PC-9 (cell line): ENCODE measurements at places on chromosomes 3 and 15.
A peak's percentile ranks its signal among the peaks of the same experiment; 100 is the strongest.

GRCh38 chr15:82852941-82853561, 43.6 kb downstream of the WHAMM start:
- no peak for DNase-seq

- peak; percentile 86 for DNase-seq
These were observed 44.4 kb upstream of the SPTSSB start for GRCh38 chr3:161415506-161416231.

- peak; percentile 63 for DNase-seq
These were observed 398.3 kb downstream of the MFSD1 start for GRCh38 chr3:159200176-159200575.

DNA sequence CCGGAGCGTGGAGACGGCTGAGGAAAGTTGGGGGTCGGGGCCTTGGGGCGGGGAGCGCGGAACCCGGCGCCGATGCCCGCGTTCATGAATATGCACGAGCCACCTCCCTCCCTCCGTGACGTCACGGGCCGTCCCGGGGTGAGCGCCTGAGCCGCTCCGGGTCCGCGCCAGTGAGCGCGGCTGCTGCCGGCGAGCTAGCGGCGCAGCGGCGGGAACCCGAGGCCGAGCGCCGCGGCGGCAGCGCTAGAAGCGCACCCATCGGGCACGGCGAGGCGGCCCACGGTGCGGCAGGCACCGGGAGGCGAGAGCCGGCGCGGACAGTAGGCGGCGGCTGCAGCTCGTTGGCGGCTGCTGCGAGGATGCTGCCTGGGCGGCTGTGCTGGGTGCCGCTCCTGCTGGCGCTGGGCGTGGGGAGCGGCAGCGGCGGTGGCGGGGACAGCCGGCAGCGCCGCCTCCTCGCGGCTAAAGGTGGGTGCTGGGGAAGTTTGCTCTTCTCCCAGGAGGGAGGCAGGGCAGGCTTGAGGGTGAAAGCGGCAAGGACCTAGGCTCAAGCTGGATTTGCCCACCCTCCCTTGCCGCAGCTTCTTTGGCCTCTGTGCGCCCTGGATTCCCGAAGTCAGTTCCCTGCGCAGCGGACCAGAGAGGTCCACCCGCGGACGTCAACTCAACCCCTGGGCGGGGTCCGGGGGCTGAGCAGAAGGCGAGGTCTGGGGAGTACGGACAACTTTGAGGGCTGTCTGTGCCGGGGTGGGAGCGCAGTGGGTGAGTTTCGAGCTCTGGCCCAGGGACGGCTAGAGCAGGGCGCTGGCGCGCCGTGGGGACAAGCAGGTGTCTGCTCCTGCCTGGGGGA, at the start of gene CLSTN2:
Gene CLSTN2 (plus strand): TSS at position 170 of the 850 bp plus-strand sequence.
- no peak for DNase-seq

- no peak for DNase-seq
These were observed 22.0 kb upstream of the SPTSSB start for GRCh38 chr3:161393310-161393709.

DNA sequence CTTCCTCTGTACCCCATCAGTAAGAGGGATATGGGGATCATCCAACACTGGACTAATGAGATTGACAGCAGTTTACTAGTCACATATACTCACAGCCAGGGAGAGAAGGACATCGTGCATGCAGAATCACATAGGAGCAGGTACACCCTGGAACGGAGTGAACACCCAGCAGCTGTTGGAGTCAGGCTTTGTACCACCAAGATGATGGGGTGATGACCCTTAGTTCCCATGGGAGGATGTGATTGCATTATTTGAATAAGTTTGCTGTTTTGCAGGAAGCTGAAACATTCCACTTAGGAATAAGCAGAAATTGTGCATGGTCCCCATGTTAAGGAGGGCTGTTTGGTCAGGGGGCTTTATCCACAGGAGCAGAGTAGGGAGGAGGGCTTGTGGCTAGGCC, 482.7 kb upstream of the PDZRN3 start:
- DNase-seq: no peak

- no peak for DNase-seq
These were observed 26.8 kb upstream of the OCA2 start for GRCh38 chr15:28125673-28126651.

DNA sequence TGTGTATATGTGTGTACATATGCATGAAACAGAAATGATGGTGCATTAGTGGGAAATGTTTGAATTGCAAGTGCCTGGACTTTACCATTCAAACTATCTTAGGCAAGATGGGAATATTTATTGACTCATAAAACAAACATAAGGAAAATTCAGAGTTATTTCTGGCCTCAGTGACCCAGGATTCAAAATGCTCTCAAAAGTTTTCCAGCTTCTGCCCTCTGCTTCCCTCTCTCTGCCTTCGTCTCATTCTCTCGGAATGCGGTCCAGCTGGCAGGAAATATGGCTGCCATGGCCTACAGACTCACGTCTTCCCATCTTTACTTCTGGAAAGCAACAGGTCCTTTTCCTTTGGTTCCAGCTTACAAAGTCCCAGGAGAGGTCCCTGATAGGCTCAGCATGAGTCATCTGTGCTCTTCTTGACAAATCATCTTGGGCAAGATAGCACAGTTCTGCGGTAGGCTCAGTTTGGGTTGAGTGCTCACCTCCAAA, 8.7 kb upstream of the ZNF774 start:
- no peak for DNase-seq

- DNase-seq: no peak
These were observed 425.8 kb upstream of the MDFIC2 start for GRCh38 chr3:70738291-70738681.

GRCh38 chr3:34312684-34313083, 514.3 kb downstream of the PDCD6IP start:
- DNase-seq: no peak

DNA sequence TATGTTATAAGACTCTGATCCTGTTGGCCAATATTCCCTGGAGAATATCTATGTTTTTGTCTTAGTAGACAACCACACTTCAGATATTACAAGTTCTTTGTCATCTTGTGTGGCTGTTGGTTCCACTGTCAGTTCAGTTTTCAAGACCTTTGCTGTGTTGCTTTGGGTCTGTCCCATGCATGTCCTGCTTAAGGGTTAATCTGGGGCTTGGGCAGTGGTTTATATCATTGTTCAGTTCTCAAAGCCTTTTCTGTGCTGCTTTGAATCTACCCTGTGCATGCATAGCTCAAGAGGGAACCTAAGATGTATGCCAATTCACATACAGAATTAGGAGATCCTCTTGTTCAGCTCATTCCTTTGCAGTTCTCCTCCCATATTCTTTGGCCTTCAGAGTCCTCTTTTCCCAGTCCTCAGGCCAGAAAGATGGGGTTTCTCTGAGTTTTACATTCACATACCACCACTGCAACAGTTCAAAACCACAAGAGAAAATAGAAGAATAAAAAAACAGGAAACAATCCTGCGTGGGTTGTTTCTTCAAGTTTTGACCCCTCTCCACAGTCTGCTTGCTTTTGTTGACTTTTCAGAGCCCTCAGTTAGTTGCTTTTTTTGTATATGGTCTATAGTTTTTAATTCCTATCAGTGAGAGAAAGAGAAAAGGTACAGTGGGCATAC, 21.6 kb downstream of the BUB1B start:
- DNase-seq: no peak

- peak; percentile 91 for DNase-seq
These were observed 35.8 kb downstream of the CPN2 start for GRCh38 chr3:194315088-194315964.

DNA sequence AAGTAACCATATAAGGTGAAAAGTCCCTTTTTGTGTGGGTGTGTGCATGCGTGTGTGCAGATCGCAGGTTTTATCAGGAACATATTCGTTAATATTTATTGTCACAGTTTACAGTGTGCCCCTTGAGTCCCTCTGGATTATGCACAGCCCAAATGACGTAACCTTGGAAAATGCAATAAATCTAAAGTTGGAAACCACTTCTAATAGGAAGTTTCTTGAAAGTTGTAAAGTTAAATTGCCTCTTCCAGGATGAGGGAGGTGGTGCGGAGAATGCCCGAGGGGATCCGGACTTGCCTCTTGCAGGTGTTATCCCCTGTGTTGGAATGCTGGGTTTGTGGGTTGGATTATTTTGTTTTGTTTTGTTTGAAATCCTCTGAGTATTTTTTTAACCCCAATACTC, 143.3 kb downstream of the CMSS1 start:
- DNase-seq: no peak

- no peak for DNase-seq
These were observed 42.3 kb downstream of the KLHL6 start for GRCh38 chr3:183513046-183513706.

DNA sequence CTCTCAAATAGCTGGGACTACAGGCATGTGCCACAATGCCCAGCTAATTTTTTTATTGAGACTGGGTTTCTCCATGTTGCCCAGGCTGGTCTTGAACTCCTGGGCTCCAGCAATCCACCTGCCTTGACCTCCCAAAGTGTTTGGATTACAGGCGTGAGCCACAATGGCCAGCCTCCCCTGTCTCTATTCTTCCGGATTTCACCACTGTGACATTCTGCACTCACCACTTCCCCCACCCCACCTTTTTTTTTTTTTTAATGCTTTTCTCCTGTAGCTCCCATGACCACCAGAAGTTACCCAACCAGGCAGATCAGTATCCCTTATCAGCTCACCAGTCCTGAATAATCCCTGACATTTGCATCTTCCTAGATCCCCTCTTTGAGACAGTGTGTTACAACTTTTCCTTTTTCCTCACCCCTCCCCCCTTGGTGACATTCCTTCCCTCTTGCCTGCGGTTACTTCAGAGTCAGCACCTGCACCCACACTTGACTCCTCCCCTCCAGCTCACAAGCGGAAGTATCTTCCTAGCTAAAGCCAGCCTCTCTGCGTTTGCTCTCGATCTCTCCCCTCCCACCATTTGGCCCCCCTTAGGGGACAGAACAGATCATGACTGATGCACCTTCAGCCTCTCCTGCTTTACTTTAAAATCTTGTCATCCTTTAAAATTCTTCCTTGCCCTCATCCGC, 13.5 kb upstream of the ZNF592 start:
- peak; percentile 84 for DNase-seq

DNA sequence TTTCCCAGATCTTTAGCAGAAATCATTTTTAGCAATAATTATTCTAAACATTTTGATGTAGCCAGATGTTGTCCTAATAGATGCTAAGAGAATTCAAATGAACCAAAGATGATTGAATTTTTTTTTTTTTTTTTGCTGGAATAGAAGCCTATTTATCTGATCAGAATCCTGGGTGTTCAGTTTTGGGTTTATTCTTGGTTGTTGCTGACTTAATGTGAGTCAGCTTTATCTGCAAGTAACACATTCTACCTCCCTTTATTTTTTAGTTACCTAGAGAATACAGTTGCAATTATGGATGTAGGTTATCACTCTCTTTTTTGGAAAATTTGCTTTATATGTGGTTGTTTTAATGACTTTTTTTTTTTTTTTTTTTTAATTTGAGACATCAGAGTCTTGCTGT, 6.4 kb downstream of the CEP97 start:
- no peak for DNase-seq

DNA sequence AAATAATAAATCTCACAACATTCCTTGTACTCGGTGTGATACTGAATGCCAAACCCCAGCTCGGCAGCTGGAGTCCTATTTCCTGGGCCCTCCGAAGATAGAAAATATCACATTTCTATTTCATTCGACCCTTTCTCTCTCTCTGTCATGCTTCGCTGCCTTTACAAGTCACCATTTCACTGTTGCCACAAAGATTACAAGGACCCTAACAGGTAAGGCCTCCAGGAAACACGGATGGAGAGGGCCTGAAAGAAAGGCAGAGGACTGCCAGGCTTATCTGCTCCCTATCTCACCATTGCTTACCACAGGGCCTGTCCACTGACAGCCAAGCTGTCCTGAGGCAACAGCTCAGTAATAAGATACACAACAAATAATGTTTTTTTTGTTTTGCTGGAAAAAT, 376.5 kb downstream of the MECOM start:
- DNase-seq: no peak

GRCh38 chr3:149203758-149204157, 17.9 kb downstream of the CP start:
- no peak for DNase-seq

- no peak for DNase-seq
These were observed 22.4 kb downstream of the KCNMB2 start for GRCh38 chr3:178558637-178559036.

DNA sequence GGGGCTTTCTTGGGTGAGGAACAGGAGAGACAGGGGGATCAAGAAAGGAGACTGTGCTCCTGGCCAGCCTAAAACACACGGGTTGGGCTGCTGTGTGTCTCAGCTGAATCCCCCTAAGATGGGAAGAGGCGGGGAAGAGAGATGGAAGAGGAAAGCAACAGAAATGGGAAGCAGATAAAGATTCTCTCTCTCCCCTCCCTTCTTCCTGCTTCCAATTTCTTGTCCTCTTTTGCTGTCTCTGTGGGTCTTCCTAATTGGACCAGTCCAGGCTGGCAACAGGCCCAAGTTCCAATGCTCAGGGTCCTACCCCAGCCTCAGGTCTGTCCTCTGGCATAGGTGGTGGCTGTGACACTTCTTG, 7.1 kb downstream of the ISLR2 start:
- no peak for DNase-seq

- no peak for DNase-seq
These were observed 6.2 kb downstream of the C15orf39 start for GRCh38 chr15:75207618-75208500.

DNA sequence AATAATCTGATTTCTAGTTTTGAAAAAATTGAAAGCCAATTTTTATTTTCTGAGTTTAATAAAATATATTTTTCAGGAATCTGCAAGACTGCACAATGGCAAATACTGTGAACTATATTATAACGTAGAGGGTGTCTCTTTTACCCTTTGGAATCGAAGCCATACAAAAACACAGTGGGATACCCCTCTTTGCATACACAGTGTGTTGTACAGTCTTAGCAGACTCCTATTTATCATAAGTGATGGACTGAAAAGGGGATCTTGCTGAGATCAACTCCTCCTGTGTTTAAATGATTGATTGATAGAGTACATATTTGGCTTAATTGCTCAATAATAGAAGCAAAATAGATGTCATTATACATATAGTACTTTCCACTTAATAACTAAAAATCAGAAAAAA, 981.2 kb downstream of the NSUN3 start:
- DNase-seq: no peak

DNA sequence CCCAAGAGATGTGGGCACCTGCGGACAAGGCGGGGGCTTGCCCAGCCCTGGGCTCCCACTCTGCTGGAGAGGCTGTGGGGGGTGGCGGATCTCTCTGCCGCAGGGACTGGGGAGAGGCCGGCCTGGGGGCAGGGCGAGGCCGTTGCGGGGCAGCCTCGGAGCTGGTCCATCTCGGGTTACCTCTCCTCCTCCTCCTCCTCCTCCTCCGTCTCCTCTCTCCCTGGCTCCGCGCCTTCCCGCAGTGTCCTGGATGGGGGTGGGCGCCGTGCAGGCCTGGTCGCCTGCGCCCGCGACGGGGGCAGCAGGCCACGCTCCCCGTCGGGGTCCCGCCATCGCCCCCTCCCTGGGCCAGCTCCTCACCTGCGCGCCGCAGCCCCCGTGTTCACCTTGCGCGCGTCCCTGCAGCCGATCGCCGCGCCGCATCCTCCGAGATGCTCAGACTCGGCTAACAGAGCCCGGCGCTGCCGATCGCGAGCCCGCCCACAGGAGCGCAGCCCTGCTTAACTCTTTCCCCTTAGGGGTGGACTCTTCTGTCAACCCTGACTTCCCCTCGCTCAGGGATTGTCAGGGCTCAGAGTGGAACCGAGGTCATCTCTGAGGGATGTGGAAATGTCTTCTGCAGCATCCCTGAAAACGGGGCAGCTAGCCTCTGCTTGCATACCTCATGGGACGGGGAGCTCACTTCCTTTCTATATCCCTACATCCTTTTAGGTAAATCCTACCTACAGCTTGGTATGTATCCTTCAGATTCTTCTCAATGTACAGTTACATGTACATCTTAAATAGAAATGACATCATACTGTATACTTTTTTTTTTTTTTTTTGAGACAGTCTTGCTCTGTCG, at the start of gene PRRT3:
Gene PRRT3 (minus strand): TSS at position 447 of the 844 bp plus-strand sequence. CDS start 2,293 bp downstream, outside the sequence.
- DNase-seq: no peak
